ENCODE measurements at places on chromosomes 7 and 10.

DNA sequence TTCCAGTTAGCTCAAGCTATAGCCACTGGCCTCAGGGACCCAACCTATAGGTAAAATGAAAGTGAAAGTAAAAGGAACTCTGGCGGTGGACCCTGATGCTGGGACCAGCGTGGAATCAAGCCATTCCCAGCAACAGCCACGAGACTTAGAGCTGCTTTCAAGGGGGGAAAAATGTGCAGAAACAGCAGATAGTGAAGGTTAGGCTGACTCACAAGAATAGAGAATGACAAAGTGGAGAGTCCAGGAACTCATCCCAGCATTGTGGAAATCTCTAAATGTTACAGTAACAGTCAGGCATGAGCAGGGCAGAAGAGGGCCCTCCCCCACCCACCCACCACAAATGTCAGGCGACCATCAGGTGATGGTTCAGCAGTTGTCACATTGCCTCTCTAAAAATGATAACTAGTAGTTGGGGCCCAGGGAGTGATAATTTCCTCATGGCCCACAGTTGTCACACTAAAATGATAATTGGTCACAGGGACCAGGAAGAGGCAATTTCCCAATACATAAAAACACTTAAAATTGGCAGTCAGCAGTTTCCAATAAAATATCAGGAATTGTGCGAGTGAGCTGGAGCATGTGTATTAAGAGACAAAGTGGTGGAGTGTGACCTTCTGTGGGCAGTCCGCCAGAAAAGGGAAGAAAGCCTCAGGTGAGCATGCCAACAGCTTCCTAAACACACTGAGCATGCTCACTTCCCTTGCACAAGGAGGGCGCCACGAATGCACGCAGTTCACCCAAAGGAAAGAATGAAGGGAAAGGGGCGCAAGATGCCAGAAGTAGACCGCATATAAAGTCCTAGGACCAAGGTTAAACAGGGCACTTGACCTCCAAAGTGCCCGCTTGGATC, 129.8 kb upstream of the PPP1R3A start:
- peak; percentile 36 for DNase-seq

DNA sequence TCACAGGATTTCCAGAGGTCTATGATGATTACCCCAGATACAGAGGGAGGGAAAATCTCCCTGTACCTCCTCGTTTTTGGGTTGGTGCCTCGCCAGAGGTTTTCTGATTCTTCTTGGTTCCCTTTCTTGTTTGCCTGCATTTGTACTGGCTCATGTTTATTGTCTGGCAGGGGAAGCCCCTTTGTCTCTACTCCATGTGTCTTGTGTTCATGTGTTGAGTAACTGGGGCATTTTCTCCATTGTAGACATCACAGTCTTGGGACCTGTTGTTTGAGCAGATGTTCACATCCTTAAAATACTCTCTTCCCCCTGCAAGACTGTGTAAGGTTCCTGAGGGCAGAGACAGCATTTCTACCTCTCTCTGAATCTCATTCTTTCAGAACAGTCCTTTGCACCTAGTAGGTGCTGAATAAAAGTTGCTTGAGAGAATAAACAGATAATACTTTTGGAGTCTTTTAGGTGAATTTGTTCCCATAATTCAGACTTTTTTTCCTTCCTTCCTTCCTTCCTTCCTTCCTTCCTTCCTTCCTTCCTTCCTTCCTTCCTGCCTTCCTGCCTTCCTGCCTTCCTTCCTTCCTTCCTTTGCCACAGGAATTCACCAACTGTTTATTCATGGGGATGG, 25.1 kb downstream of the CDK14 start:
- no peak for DNase-seq

DNA sequence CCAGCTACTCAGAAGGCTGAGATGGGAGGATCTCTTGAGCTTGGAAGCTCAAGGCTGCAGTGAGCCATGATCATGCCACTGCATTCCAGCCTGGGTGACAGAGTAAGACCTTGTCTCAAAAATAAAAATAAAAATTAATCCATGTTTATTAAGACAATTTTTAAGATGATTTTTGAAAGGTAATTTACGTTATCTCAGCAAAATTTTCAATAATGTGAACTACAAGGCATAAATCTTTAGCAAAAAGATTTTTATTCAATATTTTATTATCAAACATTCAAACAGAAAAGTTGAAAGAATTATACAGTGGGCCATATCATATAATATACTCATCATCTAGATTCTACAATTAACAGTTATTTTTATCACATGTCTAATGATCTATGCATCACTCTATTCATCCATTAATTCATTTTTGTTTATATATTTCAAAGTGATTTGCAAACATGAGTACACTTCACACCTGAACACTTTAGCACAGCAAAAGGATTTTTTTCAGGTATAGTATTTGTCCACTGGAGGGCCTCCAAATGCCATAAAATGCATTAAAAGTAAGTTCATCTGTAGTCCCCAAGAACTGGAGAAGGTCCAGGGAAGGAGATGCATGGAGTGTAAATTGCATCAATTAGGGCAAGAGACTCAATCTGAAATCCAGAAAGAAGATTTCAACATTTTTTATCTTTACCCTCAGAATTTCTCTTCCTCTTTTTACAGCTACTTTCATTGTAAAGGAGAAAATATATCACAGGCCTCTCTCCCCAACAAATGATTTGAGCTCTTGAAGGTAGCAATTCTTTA, 38.6 kb upstream of the RSBN1L start:
- DNase-seq: peak; percentile 83

GRCh38 chr10:101287997-101288635, 58.9 kb upstream of the LBX1 start:
- no peak for DNase-seq

DNA sequence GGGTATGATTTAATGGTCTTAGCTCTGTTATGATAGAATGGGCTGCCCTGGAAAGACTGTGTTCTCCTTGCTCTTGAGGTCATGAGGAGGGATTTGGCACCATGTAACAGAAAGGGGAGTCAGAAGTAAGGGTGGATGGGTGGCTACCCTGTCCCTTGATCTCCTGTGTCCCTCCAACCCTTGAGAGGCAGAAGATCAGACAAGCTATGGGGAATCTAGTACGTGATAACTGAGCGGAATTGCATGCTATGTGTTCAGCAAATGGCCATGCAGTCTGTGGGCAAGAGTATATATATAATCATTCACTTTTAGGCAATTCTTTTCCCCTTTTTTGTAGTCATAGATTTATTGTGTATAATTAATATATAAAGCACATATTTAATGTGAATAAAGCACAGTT, 174.9 kb downstream of the SEC23IP start:
- no peak for DNase-seq

DNA sequence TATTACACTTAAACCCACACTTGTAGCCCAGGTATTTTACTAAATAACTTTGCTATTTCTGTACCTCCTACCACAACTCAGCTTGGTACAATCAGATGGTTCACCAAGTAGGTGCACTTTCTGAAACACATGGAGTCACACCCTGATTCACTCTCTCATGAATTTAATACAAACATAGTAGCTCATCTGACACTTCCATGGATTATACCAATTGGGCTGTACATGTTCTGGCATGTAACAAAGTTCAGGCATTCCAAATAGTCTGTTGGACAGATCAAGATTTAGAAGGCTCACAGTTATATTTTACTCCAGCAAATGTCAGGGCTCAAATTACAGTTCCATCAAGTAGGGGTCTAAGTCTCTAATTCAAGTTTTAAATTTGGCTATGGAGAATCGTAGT, 62.2 kb upstream of the RNF148 start:
- no peak for DNase-seq

GRCh38 chr10:74875966-74876365, 49.6 kb downstream of the KAT6B start:
- no peak for DNase-seq

DNA sequence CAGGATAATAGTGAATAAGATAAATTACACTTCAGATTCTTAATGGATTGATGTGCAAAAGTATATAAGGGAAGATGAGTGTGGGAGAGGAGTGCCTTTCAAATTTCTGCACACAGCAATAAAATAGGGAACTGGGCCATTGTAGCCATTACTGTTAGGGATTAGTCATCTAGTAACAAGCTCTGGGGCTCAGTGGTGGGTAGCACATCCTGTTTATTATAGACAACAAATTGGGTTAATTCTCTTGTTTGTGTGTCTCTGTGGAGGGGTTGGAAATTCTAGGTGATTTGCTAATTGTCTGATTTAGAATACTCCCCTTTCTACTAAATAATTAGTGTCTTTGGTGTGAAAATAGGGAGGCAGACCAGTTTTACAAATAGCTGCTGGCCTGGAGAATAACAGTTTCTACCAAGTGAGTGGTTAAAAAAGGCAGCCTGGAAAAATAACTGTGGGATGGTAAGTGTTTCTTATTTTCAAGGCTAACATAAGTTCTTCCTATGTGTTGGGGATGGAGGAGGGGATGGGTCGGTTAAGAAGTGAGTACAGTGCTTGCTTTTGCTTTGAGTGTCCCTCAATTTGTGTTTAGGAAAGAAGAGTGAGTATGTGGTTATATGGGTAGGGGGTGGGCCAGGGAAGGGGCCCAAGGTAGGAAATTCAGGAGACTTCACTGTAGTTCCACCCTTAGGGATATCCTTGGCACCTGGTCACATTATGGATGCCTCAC, 43.3 kb upstream of the TMEM248 start:
- DNase-seq: no peak

GRCh38 chr10:17923728-17924127, 28.0 kb upstream of the SLC39A12 start:
- no peak for DNase-seq

- no peak for DNase-seq
Measured at GRCh38 chr7:98982686-98983085, 104.4 kb downstream of the TRRAP start.

DNA sequence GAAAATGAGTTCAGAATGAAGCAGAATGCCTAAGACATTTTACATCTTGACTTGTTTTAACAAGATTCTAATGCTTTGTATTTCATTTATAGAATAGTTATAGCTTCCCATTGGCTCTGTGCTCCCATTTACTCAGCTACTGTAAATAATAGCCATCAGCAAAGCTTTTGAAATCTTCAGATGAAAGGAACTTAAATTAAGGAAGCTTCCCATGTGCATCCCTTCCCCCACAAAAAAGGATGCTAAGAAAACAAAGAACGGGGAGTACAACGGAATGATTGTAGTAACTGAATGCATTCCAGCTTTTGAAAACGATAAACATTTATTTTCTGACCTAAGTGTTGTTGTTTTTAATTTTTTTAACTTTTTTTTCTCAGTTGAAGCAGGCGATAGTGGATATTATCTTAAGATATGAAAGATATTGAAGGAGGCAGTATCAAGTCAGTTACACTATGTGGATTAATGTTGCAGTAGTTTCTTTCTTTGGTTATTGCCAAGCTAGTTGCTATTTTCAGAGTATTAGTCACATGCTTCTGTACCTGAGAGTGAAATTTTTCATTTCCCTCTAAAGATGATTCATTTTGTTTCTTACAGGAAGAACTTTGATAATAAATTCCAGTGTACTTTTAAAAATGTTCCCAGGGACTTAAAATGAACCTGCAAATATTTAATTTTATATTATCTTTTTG, 129.2 kb downstream of the KCND2 start:
- DNase-seq: no peak

GRCh38 chr7:519484-520390, at the start of gene PDGFA:
Gene PDGFA, minus strand, starts transcription at chr7:519846. Its CDS starts 845 bp downstream, at chr7:519001.
- peak; percentile 15 for DNase-seq

GRCh38 chr10:77531441-77532001, 106.1 kb downstream of the KCNMA1 start:
- DNase-seq: no peak

GRCh38 chr7:35248576-35249536, 5.0 kb downstream of the TBX20 start:
- no peak for DNase-seq

DNA sequence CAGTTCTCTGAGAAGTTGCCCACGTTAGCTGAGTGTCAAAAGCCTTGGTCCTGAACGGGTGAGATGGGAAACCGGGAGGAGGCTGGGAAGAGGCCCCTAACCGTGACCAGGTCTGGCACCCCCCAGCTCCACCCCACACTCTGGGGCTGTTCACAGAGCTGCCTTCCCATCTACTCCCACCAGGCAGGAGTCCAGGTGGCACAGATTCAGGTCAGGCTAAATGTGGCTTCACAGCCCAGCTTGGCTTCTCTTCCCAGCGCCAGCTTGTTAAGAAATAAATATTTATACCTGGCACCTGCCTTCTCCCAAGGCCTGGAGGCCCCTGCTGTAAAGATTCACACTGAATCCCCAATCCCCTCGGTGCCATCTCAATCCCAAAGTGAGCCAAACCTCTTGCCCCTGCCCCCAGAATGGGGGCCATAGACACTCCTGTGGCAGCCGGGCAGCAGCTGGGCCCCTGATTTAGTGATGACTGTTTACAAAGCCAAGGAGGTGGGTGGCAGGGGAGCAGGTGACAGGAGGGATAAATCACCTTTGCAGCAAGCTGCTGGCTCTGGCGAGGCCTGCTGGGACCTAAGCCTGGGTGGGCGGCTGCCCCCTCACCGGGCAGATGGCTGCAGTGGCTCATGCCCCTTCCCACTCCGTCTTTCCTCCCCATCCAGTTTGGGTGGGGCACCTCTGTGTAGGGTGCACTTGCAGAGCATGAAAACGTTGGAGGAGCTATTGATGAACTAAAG, 72.5 kb downstream of the GOLGA7B start:
- peak; percentile 33 for DNase-seq

GRCh38 chr10:115914475-115914874, 358.5 kb downstream of the GFRA1 start:
- no peak for DNase-seq

DNA sequence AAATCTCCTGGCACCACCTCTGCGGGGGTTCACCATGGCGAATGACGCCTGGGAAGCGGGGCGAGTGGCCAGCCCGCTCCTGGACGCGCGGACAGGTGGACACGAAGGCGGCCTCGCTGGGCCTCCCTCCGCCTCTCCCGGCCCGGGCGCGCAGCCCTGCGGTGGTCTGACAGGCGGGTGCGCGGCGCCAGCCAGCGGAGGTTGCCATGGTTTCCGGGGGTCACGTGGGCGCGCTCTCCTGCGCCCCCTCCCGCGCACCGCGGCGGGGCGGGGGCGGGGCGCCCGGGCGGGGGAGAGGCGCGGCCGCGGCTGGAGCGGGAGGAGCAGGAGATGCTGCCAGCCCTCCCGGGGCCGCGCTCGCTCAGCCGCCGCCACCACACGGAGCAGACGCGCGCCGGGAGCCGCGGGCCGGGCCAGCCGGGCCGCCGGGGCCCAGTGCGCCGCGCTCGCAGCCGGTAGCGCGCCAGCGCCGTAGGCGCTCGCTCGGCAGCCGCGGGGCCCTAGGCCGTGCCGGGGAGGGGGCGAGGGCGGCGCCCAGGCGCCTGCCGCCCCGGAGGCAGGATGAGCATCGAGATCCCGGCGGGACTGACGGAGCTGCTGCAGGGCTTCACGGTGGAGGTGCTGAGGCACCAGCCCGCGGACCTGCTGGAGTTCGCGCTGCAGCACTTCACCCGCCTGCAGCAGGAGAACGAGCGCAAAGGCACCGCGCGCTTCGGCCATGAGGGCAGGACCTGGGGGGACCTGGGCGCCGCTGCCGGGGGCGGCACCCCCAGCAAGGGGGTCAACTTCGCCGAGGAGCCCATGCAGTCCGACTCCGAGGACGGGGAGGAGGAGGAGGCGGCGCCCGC, at the start of gene PRKAR2B:
Gene PRKAR2B, plus strand, starts transcription at position 359 of the 848 bp plus-strand sequence. Its CDS starts 203 bp downstream, at position 562.
- DNase-seq: peak; percentile 92

- DNase-seq: no peak
Measured at GRCh38 chr7:72406820-72407403, 5.2 kb downstream of the CALN1 start.
